ENCODE measurements at places on chromosomes 2 and 18. TPM values are rescaled to one million over a fixed set of nuclear protein-coding genes. Genes with fewer than 3 reads are reported as not detected.

TDRD15 gene
- total RNA-seq, result not detected

- no peaks in the 10 kb centered on the region for H3K27me3 ChIP-seq
- no peak overlapping the region for H3K4me3 ChIP-seq
- DNase-seq, result no peak
Measured at GRCh38 chr18:13893418-13893760, 21.9 kb downstream of the MC2R start.

FOXD4L1 gene
- total RNA-seq, result not detected

DNA sequence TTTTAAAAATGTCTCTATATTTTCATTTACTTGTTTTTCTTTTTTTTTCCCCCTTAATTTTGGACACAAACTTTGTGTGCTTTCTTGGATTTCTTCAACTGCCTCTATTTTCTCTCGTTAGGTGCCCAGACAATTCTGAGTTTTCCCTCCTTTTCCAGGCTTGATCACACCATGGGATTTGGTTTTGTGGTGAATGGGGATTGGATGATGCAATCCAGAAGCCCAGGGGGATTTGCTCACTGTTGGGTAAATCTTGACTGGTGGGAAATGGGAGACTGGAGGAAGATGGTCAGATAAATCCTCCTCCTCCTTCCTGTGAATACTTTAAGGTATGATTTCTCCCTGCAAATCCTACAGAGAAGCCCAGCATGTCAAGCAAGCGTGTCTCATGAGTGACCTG lies 19.5 kb upstream of the PAX8 start:
- H3K27ac ChIP-seq, result no peak overlapping the region
- no peaks in the 10 kb centered on the region for H3K36me3 ChIP-seq
- H3K4me3 ChIP-seq, result no peak overlapping the region

GRCh38 chr2:85682378-85682777 lies 11.8 kb upstream of the GNLY start:
- peak overlapping the region; percentile 52 for H3K27ac ChIP-seq
- no peak for DNase-seq
- no peaks in the 10 kb centered on the region for H3K36me3 ChIP-seq
- no peaks in the 10 kb centered on the region for H3K27me3 ChIP-seq

GKN2 gene
- not detected for total RNA-seq

GRCh38 chr2:177078855-177079254 lies 133.7 kb upstream of the HNRNPA3 start:
- no peaks in the 10 kb centered on the region for H3K27me3 ChIP-seq
- H3K4me1 ChIP-seq, result no peaks in the 10 kb centered on the region
- H3K27ac ChIP-seq, result peak overlapping the region; percentile 21
- no peak overlapping the region for H3K4me3 ChIP-seq

- peak overlapping the region; percentile 78 for H3K27ac ChIP-seq
- H3K27me3 ChIP-seq, result no peaks in the 10 kb centered on the region
- H3K36me3 ChIP-seq, result no peaks in the 10 kb centered on the region
- no peak overlapping the region for H3K4me3 ChIP-seq
- H3K4me1 ChIP-seq, result no peaks in the 10 kb centered on the region
Measured at GRCh38 chr2:43104763-43105162, 121.6 kb downstream of the ZFP36L2 start.

GRCh38 chr2:108927936-108928659 lies 60.9 kb downstream of the EDAR start:
- no peak overlapping the region for H3K4me3 ChIP-seq
- no peak overlapping the region for H3K27ac ChIP-seq
- H3K27me3 ChIP-seq, result no peaks in the 10 kb centered on the region
- no peaks in the 10 kb centered on the region for H3K4me1 ChIP-seq
- no peak for DNase-seq

- no peaks in the 10 kb centered on the region for H3K36me3 ChIP-seq
- DNase-seq, result no peak
- H3K4me1 ChIP-seq, result no peaks in the 10 kb centered on the region
- H3K27ac ChIP-seq, result no peak overlapping the region
- no peak overlapping the region for H3K4me3 ChIP-seq
- no peaks in the 10 kb centered on the region for H3K27me3 ChIP-seq
Measured at GRCh38 chr18:55385770-55386169, 202.2 kb downstream of the TCF4 start.

SCYGR4 gene
- not detected for total RNA-seq

TRIB2 gene
- total RNA-seq, result 23.8 TPM

GRCh38 chr18:77008576-77009315 lies 123.8 kb downstream of the MBP start:
- no peaks in the 10 kb centered on the region for H3K36me3 ChIP-seq
- no peaks in the 10 kb centered on the region for H3K4me1 ChIP-seq
- no peak overlapping the region for H3K27ac ChIP-seq
- DNase-seq, result no peak

CCDC68 gene
- total RNA-seq, result 25.6 TPM

- no peaks in the 10 kb centered on the region for H3K36me3 ChIP-seq
- no peak for DNase-seq
- no peaks in the 10 kb centered on the region for H3K4me1 ChIP-seq
- no peaks in the 10 kb centered on the region for H3K27me3 ChIP-seq
Measured at GRCh38 chr2:150450765-150451164, 36.7 kb downstream of the RND3 start.

DNA sequence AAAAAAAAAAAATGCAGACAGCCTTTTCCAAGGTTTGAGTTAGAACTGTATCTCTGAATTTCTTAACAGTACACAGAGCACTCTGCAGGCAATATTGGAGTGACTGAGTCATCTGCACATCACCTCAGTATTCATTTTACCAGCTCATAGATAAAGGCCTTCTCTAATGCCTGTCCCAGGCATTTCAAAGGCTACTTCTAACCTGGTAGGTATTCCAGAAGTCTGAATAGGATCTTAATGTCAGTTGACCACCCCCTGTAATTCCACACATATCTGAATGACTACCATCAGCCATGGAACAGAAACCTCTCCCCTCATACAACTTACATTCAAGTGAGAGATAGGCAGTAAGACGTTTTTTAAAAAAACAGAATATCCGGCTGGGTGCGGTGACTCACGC lies 9.0 kb downstream of the METTL21A start:
- no peaks in the 10 kb centered on the region for H3K36me3 ChIP-seq
- no peaks in the 10 kb centered on the region for H3K4me1 ChIP-seq
- DNase-seq, result no peak
- peak overlapping the region; percentile 73 for H3K27ac ChIP-seq
- H3K4me3 ChIP-seq, result no peak overlapping the region
- H3K27me3 ChIP-seq, result no peaks in the 10 kb centered on the region

Data from uterus (tissue), 4 donors.